ENCODE measurements at places on chromosomes 12 and 14.

DNA sequence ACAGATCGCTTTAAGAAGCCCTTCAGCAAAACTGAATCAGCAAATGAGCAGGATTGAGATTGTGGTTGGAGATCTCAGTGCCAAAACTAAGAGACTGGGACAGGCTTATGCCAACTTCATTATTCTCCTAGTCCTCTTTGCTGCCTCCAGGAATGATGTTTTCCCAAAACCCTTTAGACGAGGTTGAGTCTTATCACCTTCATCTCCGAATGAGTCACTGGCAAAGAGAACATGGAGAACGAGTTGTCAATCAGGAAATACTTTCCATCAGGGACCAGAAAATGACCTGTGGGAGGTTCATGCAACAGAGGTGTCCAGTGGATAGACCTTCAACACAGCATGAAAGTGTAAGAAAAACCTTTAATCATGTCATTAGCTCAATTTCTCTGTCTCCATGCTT, 461.5 kb downstream of the RMST start:
- DNase-seq, result no peak

- DNase-seq, result no peak
Measured at GRCh38 chr12:42370013-42370412, 44.0 kb downstream of the PPHLN1 start.

DNA sequence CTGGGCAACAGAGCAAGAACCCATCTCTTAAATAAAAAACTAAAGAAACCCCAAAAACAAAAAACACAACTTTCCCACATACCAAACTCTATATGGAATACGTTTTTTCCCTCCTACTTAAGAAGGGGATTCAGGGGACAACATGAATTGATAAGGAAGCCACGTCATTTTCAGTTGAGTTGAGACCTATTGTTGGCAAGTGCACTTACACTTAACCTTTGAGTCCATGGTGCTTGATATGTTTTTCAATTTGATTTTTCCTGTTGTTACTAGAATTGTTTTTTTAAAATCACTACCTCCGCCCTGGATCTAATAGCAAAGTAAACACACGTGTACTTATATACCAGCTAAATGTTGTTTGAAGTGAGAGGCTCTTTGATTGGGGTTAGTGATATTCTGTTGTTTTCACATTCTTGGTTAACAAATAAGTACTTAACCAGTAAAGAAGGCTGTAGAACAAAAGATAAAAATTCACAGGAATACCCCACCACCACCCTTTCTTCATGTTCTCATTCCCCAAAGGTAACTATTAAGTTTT, 2.0 kb downstream of the FAM177A1 start:
- DNase-seq, result no peak

- no peak for DNase-seq
Measured at GRCh38 chr14:79378020-79378419, 833.3 kb downstream of the DIO2 start.

Measured in central memory CD4-positive, alpha-beta T cell (primary cell).